ENCODE measurements at places on chromosomes 11 and 22.

DNA sequence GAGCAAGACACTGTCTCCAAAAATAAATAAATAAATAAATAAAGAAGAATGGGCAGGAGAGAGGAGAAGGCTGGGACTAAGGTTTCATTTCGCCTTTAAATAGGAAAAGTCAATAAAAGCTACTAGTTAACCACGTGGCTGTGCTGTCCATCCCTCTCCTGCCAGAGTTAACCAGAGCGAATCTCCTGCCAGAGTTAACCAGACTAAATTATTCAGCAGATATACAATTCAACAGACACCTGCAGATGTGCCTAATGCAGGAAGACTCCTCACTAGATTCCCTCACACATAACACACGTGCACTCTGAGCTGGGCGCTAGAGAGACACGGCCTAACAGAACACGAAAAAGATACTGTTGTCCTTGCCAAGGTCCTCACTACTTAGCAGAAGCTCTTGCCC, 156.1 kb downstream of the IGLL1 start:
- peak; percentile 32 for DNase-seq

GRCh38 chr11:61041755-61042518, 60.4 kb upstream of the CD5 start:
- peak; percentile 97 for DNase-seq

GRCh38 chr11:65438257-65439151, 15.9 kb downstream of the NEAT1 start:
- DNase-seq = peak; percentile 14

GRCh38 chr11:2428322-2428795, 16.0 kb downstream of the TRPM5 start:
- DNase-seq = peak; percentile 80

- no peak for DNase-seq
Observed at GRCh38 chr11:59284773-59285129, 72.0 kb upstream of the MPEG1 start.

- no peak for DNase-seq
Observed at GRCh38 chr22:33389936-33390335, 331.8 kb upstream of the SYN3 start.

GRCh38 chr11:115761348-115761747, 257.1 kb upstream of the CADM1 start:
- DNase-seq = no peak

GRCh38 chr11:124837491-124837856, 27.8 kb upstream of the ROBO3 start:
- DNase-seq = peak; percentile 35

- no peak for DNase-seq
Observed at GRCh38 chr11:72522186-72522585, 87.9 kb upstream of the CLPB start.

- no peak for DNase-seq
Observed at GRCh38 chr11:27420722-27421572, 51.6 kb downstream of the LGR4 start.

DNA sequence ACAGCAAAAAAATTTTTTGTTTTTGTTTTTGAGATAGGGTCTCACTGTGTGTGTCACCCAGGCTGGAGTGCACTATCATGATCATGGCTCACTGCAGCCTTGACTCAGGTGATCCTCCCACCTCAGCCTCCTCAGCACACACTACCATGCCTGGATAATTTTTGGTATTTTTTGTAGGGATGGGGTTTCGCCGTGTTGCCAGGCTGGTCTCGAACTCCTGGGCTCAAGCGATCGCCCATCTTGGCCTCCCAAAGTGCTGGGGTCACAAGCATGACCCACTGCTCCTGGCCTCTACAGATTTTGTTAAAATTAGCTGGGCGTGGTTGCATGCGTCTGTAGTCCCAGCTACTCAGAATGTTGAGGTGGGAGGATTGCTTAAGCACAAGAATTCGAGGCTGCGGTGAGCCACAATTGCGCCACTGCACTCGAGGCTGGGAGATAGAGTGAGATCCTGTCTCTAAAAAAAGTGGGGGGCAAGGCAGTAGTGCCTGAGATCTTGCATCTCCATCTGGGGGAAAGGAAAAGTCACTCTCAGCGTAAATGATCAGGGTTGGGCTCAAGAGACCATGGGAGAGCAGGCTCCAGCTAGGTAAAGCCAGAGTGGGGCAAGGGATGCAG, 10.6 kb upstream of the DGKZ start:
- DNase-seq = no peak

DNA sequence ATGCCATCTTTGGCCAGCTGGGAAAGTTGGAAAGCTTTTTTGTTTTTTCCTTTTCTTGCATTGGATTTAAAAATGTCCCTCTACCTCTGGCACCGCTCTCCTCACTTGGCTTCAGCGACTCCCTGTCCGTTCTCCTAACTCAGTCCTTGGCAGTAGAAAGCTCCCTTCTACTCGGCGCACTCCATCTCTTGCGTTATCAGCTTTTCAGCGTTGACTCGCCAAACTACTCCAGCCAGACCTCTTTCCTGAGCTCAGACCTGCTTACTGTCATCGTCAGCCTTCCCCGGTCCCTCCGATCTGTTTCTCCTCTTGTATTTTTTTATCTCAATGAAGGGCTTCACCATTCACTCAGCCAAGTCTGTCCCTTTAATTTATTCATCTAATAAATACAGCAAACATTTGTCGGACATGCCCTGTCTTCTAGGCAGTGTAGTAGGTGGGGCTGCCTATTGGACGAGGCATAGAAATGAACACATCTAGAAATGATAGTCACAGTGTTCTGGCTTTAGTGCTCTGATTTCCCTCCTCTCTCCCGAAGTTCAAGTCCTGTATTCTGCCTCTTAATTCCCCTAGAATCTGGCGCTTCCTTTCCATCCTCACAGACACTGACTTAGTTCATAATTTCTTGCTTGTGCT, 839 bp downstream of the CEP164 start:
- peak; percentile 49 for DNase-seq

GRCh38 chr22:24416095-24416494, 11.3 kb upstream of the ADORA2A start:
- DNase-seq = no peak

DNA sequence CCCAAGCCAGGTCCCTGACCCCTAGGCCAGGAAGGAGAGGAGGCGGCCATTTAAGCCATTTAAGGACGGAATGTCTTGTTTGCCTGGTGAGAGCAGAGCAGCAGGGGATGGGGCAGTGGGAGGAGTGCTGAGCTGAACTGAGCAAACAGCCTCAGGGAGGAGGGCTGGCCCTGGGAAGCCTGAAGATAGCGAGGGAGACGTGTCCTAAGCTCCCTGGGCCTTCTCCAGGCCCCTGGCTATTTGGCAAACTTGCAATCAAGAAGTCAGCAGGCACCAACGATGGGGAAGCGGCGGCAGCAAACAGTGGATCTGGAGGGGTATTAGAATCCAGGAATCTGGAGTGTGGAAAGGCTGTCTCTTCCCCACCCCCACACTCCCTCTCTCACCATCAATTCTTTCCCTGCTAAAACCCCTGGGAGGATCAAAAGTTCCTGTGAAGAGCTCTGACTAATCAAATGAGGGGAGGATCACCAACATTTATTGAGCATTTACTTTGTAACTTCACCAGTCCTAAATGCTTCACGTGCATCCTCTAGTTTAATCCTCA, 8.8 kb downstream of the BCL9L start:
- DNase-seq = no peak

DNA sequence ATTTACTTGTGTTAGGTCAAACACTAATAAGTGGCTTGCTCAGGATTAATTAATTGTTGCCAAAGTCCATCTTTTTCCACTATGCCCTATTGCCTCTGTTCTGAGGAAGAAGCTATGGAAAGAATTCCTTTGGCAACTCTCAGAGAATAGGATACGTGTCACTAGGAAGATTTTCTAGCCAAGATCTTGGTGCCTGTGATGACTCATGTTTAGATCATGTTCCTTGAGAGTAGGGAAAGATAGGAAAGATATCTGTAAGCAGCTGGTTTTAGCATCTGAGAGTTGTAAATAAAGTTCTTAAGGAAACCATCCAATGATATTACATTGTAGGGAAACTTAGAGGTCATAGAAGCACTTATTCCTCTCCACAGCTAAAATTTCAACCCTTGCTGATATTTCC, 15.7 kb downstream of the SLN start:
- DNase-seq = no peak

GRCh38 chr22:33380789-33381530, 322.8 kb upstream of the SYN3 start:
- no peak for DNase-seq

- DNase-seq = no peak
Observed at GRCh38 chr11:6962673-6963072, 36.4 kb downstream of the ZNF215 start.

GRCh38 chr11:64245401-64245796, 1.3 kb downstream of the PPP1R14B start:
- DNase-seq = peak; percentile 83

DNA sequence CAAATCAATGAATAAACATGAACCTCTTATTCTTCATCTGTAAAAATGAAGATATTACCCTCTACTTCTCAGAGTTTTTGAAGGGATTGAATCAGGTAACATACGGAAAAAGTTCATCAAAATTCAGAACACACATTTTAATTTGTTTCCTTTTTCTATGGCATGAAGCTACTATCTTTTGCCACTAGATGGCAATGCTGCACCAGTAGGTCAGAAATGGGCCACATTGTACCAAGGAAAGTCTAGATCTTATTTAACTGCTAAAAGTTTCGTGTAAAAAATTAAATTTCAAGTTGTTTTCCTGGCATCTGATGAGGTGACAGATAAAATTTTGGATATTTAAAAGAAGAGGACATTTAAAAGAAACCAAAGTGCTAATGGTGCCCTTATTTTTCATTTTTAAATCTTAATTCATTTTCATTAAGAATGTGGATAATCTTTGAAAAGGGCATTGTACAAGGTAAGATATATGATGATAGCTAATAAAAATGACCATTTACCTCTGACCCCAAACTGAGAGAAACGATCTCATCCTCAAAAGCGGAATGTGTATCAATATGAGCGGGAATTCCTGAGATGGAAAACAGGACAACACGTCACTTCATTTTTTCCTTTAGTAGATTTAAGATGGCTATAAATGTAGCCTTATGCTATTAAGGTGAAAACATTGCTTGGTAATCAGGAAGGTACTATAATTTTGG, 16.1 kb downstream of the ALKBH8 start:
- DNase-seq = peak; percentile 64

GRCh38 chr22:37806409-37807333, 1.1 kb upstream of the GCAT start:
- peak; percentile 59 for DNase-seq

DNA sequence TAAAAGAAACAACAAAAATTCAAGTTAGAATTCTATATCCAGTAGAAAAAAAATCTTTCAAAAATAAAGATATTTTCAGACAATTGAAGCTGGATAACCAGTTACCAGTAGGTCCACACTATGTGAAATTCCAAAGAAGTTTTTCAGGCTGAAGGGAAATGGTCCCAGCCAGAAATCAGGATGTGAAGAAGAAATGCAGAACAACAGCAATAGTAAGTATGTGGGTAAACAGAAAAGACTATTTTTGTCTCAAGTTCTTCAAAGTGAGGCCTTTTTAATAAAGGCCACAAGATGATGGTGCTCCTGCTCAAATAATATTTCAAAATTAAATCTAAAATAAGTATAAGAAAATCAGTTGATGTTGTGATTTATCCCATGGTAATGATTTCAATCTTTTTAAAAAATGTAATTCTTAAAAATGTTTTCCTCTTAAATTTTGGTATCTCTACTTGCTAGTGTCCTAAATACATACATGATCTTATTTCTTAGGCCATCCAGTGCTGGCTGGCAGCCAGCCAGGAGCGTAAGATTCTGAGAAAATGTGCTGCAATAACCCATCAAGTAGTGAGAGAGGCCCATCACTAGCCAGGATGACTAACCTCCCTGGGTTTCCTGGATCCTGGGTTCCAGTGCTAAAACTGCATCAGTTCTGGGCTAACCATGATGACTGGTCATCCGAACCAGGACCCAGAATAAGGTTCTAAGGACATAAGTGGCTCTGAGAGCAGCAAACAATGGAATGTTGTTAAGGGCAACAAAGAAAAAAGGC, 15.6 kb upstream of the UCP3 start:
- DNase-seq = no peak

DNA sequence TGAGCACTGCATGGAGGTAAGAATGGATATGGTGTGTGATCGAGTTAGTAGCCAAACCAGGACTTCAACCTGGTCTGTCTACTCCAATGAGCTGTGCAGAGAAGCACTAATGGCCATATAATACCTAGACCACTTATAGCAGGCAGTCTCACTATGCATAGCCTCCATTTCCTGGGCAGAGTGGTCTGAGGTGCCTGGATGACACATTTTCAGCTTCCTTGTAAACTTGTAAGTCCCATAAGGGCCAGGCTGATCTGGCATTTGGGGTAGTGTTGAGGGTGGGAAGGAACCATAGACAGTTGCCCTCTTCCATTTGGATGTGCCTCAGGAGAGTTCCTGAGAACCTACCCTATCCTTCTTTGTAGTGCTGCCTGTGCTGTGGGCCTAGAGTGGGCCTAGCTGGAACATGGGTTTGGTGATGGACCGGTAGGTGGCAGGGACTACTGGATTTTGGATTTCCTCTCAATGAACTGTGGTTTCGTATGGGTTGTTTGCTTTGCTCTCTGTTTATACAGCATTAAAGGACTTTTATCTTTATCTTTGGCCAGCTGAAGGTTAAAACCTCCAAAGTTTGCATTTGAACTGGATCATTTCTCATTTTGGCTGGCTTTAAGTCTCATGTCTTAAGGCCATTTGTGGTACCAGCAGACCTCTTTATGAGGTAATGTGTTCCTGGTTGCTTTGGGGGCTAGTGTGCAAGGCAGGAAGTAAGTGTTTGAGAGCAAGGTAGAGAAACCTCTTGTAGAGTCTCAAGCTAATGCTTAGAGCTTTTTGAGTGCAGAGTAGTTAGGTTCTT, 86.9 kb downstream of the STIM1 start:
- DNase-seq = no peak

DNA sequence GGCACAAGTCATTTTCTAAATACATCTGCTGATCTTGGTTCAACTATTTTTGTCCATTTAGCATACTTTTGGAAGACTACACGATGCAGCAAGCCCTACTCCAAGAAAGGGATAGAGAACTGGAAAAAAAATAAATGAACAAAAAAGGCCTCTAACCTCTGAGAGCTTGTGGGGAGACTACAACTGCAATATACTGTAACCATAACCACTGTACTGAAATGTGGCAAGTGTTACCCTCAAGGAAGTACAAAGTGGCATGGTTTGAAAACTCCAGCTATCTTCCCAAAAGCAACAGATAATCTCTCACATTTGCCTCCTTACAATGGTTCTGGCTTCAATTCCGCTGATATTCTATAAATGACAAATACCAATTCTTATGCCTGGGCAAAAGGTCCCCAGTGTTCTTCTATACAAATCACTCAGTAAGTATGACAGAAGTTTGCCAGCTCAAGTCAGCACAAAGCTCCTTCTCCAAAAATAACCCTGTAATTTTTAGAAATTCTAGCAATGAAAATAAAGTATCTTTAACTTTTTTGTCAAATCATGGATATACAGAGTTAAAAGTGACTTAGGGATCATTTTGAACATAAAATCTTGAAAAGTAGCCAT, 22.9 kb downstream of the AMBRA1 start:
- no peak for DNase-seq
